HCT116 (cell line): ENCODE measurements at places on chromosomes 7 and 10. TPM values are rescaled to one million over a fixed set of nuclear protein-coding genes. Genes with fewer than 3 reads are reported as not detected.
A peak's percentile ranks its signal among the peaks of the same experiment; 100 is the strongest.

DNA sequence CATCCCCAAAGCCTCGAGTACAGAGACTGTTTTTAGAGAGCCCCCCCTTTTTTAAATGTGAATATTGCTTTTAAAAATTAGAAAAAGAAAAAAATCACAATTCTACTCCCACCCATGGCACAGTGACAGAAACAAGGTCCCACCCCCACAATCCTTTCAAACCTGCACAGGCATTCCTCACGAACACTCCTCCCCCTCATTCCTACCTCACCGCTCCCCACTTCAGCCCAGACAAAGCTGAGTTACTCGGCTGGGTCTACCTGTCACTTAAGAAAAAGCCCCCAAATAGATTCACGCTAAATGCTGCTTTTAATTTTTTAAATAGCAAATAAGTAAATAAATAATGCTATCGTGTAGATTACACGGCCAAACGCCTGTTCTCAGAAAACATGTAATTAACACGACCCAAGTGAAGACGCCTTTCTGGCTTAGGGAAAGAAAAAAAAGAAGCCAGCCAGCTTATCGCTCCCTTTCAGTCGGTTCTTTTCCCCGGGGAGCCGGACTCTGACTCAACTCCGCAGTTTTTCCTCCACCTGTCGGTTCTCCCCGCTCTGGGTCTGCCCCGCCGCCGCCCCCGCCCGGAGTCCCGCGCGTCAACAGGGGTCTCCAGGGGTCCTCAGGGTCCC is 739 bp downstream of the MPP7 start:
- DNase-seq = no peak

DNA sequence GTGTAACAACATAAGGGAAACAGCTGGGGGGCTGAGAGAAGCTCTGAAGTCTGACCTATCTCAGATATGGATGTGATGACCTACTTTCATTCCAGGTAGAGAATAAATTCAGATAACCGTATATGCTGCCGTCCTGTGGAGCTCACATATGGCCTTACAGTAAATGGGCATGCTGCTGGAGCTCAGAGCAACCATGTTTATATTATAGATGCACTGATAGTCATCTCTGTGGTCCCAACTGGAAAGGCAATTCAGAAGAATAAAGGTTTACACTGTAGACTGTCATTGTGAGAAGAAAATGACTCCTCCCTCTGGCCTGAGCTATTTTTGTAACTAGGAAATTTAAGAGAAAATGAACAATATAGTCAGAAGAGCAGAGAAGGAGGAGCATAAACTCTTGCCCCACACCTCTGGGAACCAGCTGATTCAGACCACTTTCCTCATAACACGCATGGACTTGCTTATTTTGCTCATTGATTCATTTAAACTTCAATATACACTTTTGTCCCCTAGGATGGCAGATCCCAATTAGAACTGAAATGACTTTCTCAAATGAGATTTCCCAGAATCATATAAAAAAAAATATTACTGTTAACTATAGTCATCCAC is 69.9 kb upstream of the NXPH1 start:
- no peak for DNase-seq

- DNase-seq = no peak
These were observed 41.8 kb upstream of the HERPUD2 start for GRCh38 chr7:35736725-35737124.

- DNase-seq = no peak
These were observed 441.2 kb downstream of the PLXDC2 start for GRCh38 chr10:20257422-20257821.

- DNase-seq = no peak
These were observed 20.9 kb upstream of the MTPN start for GRCh38 chr7:135998081-135998480.

DNA sequence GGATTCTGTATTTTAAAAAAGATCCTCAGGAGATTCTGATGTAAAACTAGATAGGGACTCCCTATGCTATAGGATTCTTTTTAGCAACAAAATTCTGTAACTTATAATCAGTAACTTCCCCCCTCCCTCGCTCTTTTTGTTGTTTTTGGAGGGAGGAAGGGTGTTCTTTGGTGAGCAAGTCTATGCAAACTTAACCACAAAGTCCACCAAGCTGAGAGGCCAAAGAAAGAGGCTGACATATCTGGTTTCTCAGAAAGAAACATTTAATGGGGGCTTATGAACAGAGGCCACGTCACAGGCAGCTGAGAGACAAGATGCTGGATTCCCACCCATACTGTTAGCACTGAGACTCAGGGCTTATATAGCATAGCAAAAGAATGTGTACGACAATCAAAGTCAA is 14.3 kb upstream of the ABCB5 start:
- no peak for DNase-seq

DNA sequence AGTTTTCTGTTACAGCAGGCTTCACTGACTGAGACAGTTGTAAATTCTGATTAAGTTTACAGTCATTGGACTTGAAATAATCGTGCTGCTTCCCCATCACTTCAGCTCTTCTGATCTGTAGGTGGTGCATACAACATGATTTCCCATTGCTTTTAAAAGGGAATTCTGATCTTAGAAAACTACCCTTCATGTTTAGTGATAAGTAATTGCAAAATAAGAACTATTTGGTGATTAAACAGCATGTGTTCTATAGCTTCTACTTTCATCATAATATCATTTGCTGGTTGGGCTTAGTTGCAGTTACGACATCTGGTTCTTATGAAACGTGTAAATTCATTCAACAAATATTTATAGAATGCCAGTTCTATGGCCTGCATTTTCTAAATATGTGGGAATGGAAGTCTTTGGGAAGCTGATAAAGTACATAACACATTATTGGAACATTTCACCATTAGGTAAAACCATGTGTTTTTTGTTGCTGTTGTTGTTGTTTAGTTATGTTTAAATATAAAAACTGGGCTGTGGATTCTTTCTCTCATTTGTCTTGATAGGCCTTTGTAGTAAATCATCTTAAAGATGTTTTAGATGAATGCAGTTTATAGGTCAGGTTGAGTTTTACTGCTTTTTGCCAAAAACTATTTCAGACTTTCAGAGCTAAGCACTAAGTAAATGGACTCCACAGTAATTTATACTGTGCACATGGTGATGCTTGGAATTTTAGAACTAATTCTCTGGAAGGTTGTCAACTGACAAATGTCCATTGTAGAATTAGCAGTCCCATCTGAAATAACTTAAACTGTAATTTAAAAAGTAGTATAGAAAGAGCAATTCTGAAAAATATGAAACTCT is 13.1 kb downstream of the GNAI1 start:
- no peak for DNase-seq

- DNase-seq = no peak
These were observed 74.7 kb upstream of the PLPP4 start for GRCh38 chr10:120382360-120382759.

DNA sequence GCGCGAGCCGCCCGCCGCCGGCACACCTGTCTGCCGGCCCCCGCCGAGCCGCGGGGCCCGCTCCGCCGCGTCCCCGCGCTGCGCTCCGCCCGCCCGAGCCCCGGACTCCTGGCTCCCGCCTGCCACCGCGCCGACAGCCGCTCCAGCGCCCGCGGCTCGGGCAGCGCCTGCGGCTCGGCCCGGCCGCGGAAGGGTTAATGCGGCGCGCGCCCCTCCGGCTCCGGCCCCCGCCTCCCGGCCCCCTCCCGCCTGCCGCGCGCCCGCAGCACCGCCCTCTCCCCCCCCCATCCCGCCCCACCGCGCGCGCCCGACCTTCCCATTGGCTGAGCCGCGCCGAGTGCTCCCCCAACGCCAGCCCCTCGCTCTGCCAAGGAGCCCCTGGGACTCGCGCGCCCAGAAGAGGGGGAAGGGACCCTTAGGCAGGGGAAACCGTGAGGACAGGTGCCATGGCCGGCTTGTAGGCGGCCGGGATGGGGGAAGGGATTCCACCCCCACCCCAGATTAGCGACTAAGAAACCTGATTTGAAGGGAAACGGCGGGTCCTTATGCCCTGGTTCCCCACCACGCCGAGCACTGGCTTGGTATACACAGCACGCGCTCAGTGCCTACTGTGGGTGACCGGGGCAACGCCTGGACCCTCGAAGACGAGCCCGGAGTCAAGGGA is at the start of gene KCNH2:
TSS of gene KCNH2 (minus strand) at position 196 of the 664 bp plus-strand sequence. CDS start 408 bp downstream, outside the sequence.
- no peak for DNase-seq

DNA sequence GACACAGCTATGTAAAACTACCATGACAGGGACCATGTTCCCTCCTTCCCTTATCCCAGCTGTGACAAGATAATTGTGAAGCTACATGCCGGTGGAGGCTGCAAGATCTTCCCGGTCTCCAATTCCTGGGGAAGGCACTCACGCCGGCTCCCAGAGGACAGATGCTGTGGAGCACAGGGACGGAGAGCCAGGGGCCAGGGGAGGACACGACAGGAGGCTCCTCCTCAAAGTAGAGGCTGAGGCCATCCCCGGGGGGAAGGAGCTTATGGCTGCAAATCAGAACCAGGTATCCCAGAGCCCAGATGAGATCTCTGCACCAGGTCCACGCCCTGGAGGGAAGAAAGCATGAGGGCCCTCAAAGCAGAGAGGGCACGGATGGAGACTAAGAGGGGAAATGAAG is 286.2 kb downstream of the TCERG1L start:
- no peak for DNase-seq

DNA sequence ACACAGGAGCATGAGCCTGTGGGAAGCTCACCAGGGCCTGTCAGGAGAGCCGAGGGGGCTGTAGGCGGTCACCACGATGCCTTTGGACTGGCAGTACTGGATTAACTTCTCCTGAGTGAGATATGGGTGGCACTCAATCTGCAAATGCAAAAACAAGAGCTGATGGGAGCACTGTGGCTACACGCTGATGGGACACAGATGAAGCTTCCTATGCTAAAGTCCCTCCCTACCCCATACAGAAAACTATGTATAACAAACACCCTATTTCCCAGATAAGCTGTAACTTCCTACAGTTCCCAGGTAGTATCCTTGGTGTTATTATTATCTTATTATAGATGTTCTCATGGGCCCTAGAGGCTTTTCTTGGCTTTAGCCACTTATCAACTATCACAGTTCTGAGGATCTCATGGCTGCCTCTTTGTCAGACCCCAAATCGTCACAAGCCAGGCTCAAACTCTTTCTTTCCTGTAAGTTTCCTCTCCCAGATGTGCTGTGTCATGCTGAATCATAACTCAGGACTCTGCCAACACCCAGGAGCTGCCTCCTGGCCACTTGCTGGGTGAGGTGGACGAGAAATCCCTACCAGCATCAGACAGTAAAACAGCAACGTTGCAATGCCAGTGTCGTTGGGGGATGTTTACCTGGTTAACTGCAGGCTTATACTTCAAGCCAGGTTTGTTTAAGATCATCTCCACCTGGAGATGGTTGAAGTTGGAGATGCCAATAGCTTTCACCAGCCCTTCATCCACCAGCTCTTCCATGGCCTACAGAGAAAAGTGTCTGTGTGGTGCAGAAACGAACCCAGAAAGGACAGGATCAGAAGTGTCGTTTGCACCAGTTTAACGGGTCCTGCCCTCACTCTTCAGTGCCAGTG is 10.3 kb downstream of the AKR1B1 start:
- peak; percentile 21 for DNase-seq

- no peak for DNase-seq
These were observed 5.8 kb upstream of the FEZF1 start for GRCh38 chr7:122310119-122311021.

- no peak for DNase-seq
These were observed 87.8 kb downstream of the GLCCI1 start for GRCh38 chr7:8056439-8056838.

GRCh38 chr7:44073664-44074348 is 8.4 kb upstream of the PGAM2 start:
- DNase-seq = no peak

- DNase-seq = no peak
These were observed 3.7 kb upstream of the TRIP6 start for GRCh38 chr7:100863406-100863950.

GRCh38 chr10:35606430-35606829 is 1.3 kb downstream of the GJD4 start:
- no peak for DNase-seq

- DNase-seq = no peak
These were observed 102.4 kb downstream of the CFTR start for GRCh38 chr7:117582219-117582704.

- no peak for DNase-seq
These were observed 328.3 kb downstream of the BICC1 start for GRCh38 chr10:58840840-58841435.

GRCh38 chr10:124156524-124157260 is 63.3 kb upstream of the CHST15 start:
- DNase-seq = no peak

GRCh38 chr7:92964141-92964540 is 127.8 kb upstream of the CDK6 start:
- no peak for DNase-seq

DNA sequence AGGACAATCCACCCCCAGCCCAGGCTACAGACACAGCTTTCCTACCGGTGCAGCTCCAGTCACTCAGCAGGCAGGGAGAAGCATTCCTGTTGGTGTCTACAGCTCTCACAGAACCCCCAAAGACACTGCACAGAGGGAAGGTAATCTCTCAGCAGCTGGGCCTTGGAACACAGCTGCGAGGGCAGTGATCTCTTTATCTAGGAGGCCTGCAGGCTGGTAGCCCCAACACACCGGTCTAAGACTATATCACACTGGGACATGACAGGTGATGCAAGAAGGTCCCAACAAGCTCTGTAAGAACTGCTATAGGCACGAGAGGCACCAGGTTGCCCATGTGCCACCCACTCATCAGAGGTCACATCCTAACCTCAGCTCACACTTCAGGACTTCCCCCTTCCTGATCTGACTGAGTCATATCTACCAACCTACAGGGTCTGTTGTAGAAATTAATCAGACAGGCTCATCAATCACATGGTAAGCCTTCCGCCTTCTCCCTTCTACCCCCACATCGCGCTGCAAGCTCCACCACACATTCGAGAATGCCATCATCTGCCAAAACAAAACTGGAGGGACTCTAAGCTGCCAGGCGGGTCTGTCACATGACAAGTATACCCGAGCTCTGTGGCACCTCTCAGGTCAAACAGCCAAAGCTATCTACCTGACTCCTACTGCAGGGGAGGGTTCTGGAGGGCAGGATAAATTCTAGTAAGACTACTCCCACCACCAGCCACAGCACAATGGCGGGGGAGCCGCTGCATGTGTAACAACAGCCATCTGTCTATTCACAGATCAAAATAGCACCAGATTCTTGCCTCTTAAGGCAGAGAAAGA is 26.1 kb downstream of the FAM53B start:
- no peak for DNase-seq

DNA sequence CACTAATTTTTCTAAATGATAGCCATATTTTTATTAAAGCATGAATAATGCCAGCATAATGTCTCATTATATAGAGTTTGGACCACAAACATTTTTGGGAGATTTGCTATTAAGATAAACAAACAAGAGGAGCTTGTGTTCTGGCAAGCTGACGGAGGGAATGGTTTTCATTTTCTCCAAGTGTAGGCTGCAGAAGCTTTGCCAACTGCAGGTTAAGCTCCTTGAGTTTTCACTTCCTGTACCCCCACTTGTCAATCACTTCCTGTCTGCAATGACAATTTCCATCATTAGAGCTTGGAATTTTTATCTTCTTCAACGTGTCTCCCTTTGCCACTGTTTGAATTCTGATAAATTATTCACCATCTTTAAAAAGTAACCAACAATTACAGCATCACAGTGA is 13.4 kb downstream of the EBF3 start:
- no peak for DNase-seq

The ZPBP gene
- not detected for total RNA-seq

The AOAH gene
- 1.1 TPM for total RNA-seq

The TFPI2 gene
- total RNA-seq = 0.15 TPM

The SLC26A3 gene
- 0.54 TPM for total RNA-seq

The TEX47 gene
- total RNA-seq = not detected

The ANLN gene
- total RNA-seq = 130 TPM

The VAX1 gene
- not detected for total RNA-seq

The TMEM270 gene
- total RNA-seq = 1.1 TPM

The CNPY1 gene
- total RNA-seq = not detected

The CPA2 gene
- 1.5 TPM for total RNA-seq

The AKR1E2 gene
- total RNA-seq = 5.0 TPM

The PALD1 gene
- total RNA-seq = 33.1 TPM

The CREM gene
- 21.4 TPM for total RNA-seq
